ENCODE measurements at places on chromosomes 13 and 19.

DNA sequence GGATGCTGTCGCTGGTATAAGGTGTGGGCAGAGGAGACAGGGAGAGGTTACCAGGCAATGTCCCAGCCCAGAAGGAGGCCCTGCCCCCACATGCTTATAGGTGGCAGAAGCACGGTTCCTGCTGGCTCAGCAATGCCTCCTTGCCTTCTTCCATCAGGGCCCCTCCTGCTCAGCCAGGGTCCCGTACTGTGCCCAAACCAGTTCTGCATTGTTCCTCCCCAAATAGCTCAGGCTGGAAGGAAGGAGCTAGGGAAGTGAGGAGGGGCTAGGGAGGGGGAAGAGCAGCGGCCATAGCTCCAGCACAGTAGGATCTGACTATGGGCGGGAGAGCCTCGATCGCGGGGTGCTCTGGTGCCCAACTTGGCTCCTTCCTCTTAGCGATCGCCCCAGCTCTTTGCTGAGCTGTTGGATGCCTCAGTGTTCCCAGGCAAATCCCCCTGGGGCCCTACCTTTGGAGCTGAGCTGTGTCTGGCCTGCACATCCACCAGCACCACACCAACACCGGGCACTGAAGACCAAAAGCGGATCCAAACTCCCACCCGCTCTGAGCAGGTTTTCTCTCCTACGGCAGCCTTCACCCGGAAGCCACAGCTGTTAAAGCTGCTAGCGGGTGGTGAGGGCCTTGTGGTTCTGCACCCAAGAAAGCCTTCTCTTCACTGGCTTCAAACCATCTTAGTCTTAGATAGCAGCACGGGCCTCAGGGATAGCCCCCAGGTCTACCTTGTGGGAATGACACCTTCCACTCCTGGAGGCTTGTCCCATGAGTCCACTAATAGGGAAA is 32.1 kb upstream of the PEPD start:
- no peak for DNase-seq

DNA sequence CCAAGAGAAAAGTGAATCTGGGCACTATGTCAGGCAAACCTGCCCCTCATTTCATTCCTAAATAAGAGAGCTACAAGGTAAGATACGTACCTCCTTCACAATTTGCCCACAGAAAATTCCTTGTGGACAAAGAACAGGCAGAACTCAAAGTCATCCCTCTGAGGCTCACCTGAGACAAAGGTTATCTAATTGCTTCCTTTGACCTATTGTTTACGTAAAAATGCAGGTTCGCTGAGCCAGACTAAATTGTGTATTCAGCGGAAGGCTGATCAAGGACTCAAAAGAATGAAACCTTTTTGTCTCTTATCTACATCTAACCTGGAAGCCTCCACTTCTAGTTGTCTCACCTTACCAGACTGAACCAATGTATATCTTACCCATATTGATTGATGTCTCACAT is 213.3 kb downstream of the POSTN start:
- DNase-seq = no peak

GRCh38 chr13:93146584-93147297 is 79.9 kb upstream of the GPC6 start:
- DNase-seq = no peak

DNA sequence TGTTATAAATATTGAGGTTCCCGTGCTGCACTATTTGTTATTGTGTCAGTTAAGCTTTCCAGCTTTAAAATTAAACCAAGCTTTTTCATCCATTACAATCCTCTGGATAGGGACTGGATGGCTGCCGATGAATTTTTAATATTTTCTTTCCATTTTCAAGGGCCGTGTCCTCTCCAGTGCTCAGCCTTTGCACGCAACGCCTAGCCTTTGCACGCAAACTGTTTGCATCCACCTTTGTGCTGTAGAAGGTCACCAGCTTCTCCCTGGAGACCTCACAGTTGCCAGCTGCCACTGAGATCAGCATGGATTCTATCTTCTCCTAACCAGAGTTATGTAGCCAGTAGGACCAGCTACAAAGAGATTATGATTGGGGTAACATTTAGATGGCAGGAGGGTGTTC is 240.5 kb downstream of the SLC7A1 start:
- no peak for DNase-seq

GRCh38 chr19:46674416-46675178 is 13.6 kb upstream of the DACT3 start:
- DNase-seq = no peak

Measured in putamen (tissue), 1 donor.